Keratinocyte (primary cell): ENCODE measurements at places on chromosomes 4 and X. TPM values are rescaled to one million over a fixed set of nuclear protein-coding genes. Genes with fewer than 3 reads are reported as not detected.

- peaks cover 18% of the 10 kb centered on the region for H3K4me1 ChIP-seq
- no peak overlapping the region for H3K27ac ChIP-seq
- DNase-seq = no peak
- peak overlapping the region; percentile 81 for H3K4me3 ChIP-seq
- H3K27me3 ChIP-seq = peaks cover 20% of the 10 kb centered on the region
These were observed 593 bp downstream of the NPY1R start for GRCh38 chr4:163331629-163332376.

DNA sequence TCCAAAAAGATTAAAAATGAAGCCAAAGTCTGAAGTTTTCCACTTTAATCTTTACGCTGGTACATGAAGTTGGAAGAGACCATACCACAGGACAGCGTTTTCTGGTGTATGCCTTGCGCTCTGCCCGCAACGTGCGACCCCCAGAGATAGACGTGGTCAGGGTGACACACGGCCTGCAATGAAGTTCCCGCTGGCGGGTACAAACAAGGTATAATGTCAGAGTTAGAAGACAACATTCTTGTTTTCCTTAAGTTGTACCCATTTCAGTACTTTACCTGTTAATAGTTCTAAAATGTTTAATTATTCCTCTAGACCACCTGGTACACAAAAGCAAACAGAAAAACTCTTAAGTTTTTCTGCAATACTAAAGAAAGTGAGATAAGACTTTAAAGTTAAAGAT is 4.8 kb downstream of the HNRNPDL start:
- peaks cover 37% of the 10 kb centered on the region for H3K36me3 ChIP-seq
- no peak overlapping the region for H3K4me3 ChIP-seq
- H3K27ac ChIP-seq = no peak overlapping the region
- no peak for DNase-seq

DNA sequence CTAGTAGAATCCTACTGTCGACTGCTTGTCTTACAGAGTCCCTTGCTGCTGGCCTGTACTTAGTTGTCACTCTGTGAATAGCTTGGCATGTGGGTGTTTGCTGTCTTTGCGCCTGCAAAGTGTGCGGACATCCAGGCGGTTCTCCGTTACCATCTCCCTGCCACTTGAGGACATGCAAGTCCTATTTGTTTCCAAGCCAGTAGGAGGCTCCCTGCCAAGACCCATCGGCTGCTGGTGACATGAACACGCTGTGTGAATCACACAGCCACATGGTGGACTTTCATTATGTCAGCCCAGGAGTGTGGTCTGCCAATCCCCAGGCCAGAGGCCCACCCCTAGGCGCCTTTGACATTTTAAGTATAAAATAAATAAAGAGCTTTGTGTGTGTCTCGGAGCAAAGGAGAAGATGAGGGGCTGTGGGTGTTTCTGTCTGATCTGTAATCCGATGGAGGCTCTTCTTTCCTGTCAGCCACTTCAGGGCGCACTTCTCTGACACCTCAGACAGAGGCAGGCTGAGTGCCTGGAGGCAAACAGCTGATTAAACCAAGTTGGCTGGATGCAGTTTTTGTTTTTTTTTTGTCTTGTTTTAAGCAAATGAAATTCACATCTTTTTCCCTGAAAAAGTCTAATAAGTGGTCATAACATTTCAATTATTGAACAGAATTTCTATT is 51.5 kb downstream of the ALPK1 start:
- no peaks in the 10 kb centered on the region for H3K36me3 ChIP-seq
- H3K27ac ChIP-seq = no peak overlapping the region
- no peaks in the 10 kb centered on the region for H3K27me3 ChIP-seq
- no peak for DNase-seq
- no peaks in the 10 kb centered on the region for H3K4me1 ChIP-seq
- no peak overlapping the region for H3K4me3 ChIP-seq

- no peak overlapping the region for H3K4me3 ChIP-seq
- no peak overlapping the region for H3K27ac ChIP-seq
- no peaks in the 10 kb centered on the region for H3K27me3 ChIP-seq
- H3K36me3 ChIP-seq = no peaks in the 10 kb centered on the region
- no peak for DNase-seq
- H3K4me1 ChIP-seq = peaks cover 5% of the 10 kb centered on the region
These were observed 559 bp upstream of the RHOH start for GRCh38 chr4:40196272-40196671.

DNA sequence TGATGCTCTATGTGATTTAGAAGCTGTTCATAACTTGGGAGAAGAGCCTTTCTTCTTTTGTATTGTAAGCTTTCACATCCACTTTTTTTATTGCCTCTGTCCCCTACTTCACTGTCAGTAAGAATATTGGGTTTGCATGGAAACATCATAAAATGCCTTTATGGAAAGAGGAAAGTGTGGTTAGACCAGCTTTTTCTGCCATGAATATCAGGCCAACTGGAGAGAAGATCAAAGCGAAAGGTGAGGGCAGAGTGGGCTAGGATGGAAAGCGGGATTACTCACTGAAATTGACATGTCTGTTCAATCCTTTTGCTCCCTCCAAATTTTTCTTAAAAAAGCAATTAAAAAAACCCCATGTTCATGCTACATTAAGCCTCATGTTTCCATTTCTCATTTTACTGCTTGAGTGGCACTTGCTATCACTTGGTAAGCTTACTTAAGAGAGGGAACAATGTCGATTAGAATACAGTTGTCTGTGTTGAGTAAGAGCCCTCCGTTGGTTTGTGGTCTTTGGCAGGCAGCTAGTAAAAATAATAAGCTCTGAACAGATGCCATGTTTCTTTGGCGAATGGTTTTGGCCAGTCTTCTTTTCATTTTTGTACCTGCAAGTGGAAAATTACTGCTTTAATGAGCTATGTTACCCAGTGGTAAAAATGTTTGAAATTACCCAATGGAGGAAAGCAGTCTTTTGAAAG is 35.9 kb downstream of the SUPT20HL1 start:
- DNase-seq = no peak
- H3K27ac ChIP-seq = no peak overlapping the region
- H3K4me1 ChIP-seq = peaks cover 5% of the 10 kb centered on the region

GRCh38 chr4:125316791-125317524 is 2.2 kb downstream of the FAT4 start:
- DNase-seq = no peak
- no peaks in the 10 kb centered on the region for H3K36me3 ChIP-seq
- no peak overlapping the region for H3K27ac ChIP-seq
- peak overlapping the region; percentile 77 for H3K4me3 ChIP-seq
- H3K4me1 ChIP-seq = peaks cover 12% of the 10 kb centered on the region

PITX2 gene
- not detected in 3 replicates for polyA plus RNA-seq

PPP2R2C gene
- 12.3 to 20.2 TPM (median 18.6 TPM) in 3 replicates for polyA plus RNA-seq

GRPR gene
- polyA plus RNA-seq = 0.06 to 0.08 TPM (median 0.07 TPM) in 3 replicates

WDR17 gene
- 0.39 to 1.3 TPM (median 1.1 TPM) in 3 replicates for polyA plus RNA-seq

SULT1B1 gene
- polyA plus RNA-seq = 0.28 to 0.57 TPM (median 0.39 TPM) in 3 replicates
